ENCODE measurements at places on chromosomes 12 and 14. TPM values are rescaled to one million over a fixed set of nuclear protein-coding genes. Genes with fewer than 3 reads are reported as not detected.

The FGD6 gene
- total RNA-seq: 65.5 TPM

The TCL1A gene
- total RNA-seq: not detected

The WSCD2 gene
- total RNA-seq: not detected

The MPHOSPH9 gene
- total RNA-seq: 25.7 TPM

The MARCHF9 gene
- total RNA-seq: 14.7 TPM

The GRIP1 gene
- 6.8 TPM for total RNA-seq

The MYH7 gene
- not detected for total RNA-seq

The NDUFA12 gene
- total RNA-seq: 189 TPM

The CPM gene
- 2.8 TPM for total RNA-seq

The PTMS gene
- total RNA-seq: 119 TPM

The ENDOU gene
- total RNA-seq: 0.34 TPM

The PLXNC1 gene
- total RNA-seq: 0.18 TPM

The RAPGEF3 gene
- 8.1 TPM for total RNA-seq

The AKAP3 gene
- total RNA-seq: 1.7 TPM

The A2M gene
- 0.10 TPM for total RNA-seq

The MYF6 gene
- not detected for total RNA-seq

The TMCC3 gene
- total RNA-seq: 17.7 TPM

The TAS2R43 gene
- total RNA-seq: 0.21 TPM

The KRT3 gene
- not detected for total RNA-seq

The BHLHE41 gene
- 0.14 TPM for total RNA-seq

The STAT6 gene
- total RNA-seq: 94.4 TPM

The TEAD4 gene
- total RNA-seq: 18.7 TPM

The WNT1 gene
- not detected for total RNA-seq

The MYF5 gene
- total RNA-seq: not detected

The OR6C75 gene
- not detected for total RNA-seq

The ADCY4 gene
- 0.49 TPM for total RNA-seq

The PXN gene
- 321 TPM for total RNA-seq

The LHX5 gene
- 0.24 TPM for total RNA-seq

The GPRC5D gene
- total RNA-seq: not detected

The ADGRD1 gene
- total RNA-seq: not detected

The POTEM gene
- total RNA-seq: not detected

The SLC24A4 gene
- 0.03 TPM for total RNA-seq

The PPP1R1A gene
- not detected for total RNA-seq

The SYNDIG1L gene
- not detected for total RNA-seq

All from foreskin keratinocyte (primary cell).